ENCODE measurements at places on chromosomes 4 and X.

- DNase-seq, result no peak
Observed at GRCh38 chrX:31711166-31711565, 639.3 kb upstream of the FTHL17 start.

GRCh38 chrX:130665263-130665662 is 237.7 kb downstream of the ENOX2 start:
- no peak for DNase-seq

DNA sequence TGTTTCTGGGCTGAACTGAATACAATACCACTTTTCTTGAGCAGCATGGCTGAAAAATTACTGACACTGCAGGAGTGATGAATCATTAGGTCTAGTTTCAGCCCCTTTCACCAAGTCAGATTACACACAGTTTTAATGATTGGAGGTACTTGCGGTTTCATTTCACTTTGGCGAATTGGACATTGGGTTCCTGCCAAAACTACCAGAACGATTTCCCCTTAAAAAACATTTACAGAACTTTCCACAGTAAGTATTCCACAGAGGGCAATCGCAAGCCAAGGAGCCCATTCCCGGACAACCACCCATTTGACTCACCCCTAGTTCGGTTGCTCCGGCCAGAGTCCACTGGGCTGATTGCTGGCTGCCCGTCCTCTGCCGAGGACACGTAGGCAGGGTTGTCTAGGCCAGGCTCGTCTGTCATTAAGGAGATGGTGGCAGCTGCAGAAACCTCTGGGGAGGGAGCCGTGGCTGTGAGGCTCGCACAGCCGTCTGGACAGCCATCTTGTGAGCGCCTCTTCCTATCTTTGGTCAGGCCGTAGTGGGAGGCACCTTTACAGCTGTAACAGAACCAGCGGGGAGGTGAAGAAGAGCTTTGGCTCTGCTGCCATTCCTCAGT is 83.5 kb downstream of the LNX1 start:
- no peak for DNase-seq

GRCh38 chr4:152206646-152207377 is 329.1 kb downstream of the FBXW7 start:
- no peak for DNase-seq

- no peak for DNase-seq
Observed at GRCh38 chr4:30553706-30554105, 166.5 kb upstream of the PCDH7 start.

DNA sequence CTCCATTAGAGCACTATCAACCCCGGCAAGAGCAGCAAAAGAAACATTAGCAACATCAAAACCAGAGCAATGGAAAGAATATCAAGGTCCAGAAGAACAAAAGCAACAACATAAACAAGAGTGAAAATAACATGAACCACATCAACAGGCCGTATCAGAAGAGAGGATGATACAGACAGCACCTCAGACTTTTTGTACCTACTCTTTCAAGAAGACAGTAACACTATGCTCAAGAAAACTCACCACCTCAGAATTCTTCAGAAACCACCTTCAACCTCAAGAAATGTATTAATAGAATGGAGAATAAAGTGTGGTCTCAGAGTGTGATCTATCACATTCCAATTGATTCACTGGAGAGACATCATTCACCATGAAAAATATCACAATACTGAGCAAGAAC is 46.5 kb downstream of the VSIG4 start:
- DNase-seq, result no peak

- no peak for DNase-seq
Observed at GRCh38 chr4:28426251-28426650, 1565.6 kb downstream of the STIM2 start.

- DNase-seq, result no peak
Observed at GRCh38 chrX:148466292-148466691, 34.1 kb upstream of the AFF2 start.

- no peak for DNase-seq
Observed at GRCh38 chr4:68283714-68284113, 38.2 kb upstream of the TMPRSS11B start.

GRCh38 chrX:46694549-46694948 is 64.4 kb downstream of the SLC9A7 start:
- no peak for DNase-seq

GRCh38 chr4:22962295-22962694 is 269.6 kb downstream of the GBA3 start:
- no peak for DNase-seq

DNA sequence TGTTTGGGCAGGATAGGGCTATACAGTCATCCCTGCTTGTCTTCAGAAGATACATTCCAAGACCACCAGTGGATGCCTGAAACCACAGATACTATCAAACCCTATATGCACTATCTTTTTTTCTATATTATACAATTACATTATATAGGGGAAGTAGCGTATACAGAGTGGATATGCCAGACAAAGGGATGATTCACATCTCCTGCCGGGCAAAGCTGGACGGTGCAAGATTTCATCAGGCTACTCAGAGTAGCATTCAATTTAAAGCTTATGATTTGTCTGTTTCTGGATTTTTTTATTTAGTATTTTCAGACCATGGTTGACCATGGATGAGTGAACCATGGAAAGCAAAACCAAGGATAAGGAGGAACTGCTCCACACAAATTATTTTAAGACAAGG is 7.0 kb upstream of the AMTN start:
- DNase-seq, result no peak

- no peak for DNase-seq
Observed at GRCh38 chr4:95038791-95039190, 281.0 kb downstream of the BMPR1B start.

DNA sequence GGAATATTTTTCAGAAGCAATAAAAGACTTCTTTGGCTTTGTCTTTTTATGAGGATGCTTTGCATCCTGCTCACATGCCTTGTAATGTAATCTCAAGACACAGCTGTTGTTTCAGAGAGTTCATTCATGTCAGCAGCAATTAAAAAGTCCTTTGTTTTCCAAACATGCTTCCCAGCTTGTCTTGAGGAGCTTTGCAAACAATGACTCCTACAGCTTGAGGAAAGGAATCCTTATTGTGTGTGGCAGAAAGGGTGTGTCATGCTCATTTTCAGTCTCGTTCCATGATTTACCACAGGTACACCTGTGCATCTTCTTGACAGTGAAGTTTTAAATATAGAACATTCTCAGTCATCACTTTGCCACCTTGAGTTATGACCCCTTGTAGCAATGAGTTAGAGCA is 139.2 kb upstream of the AADAT start:
- DNase-seq, result no peak

GRCh38 chr4:6196871-6197270 is 3.5 kb downstream of the JAKMIP1 start:
- no peak for DNase-seq

- no peak for DNase-seq
Observed at GRCh38 chr4:113639326-113639725, 122.2 kb downstream of the CAMK2D start.

- DNase-seq, result no peak
Observed at GRCh38 chr4:111934314-111934713, 210.9 kb upstream of the FAM241A start.

DNA sequence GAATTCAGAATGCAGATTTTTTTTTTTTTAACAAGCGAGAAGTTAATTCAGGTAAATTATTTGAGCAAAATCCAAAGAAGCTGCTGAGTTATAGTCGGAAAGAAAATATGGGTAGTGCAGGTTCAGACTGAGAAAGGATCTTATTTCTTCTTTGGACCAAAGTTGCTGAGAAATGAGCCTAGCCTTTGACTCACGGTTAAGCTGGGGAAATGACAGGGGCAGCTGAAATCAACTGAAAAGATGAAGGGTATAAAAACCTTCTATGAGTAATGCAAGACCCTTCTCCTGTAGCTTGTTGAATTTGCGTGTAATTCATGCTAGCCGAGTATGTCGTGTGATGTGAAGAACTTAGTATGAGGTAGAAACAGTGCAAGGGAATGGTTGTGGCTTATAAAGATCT is 63.0 kb downstream of the KIAA0232 start:
- no peak for DNase-seq

- no peak for DNase-seq
Observed at GRCh38 chrX:5971300-5971699, 257.4 kb downstream of the NLGN4X start.

- DNase-seq, result no peak
Observed at GRCh38 chr4:16443504-16444088, 217.3 kb upstream of the TAPT1 start.

- DNase-seq, result no peak
Observed at GRCh38 chrX:134761788-134762187, 103.5 kb upstream of the PLAC1 start.

DNA sequence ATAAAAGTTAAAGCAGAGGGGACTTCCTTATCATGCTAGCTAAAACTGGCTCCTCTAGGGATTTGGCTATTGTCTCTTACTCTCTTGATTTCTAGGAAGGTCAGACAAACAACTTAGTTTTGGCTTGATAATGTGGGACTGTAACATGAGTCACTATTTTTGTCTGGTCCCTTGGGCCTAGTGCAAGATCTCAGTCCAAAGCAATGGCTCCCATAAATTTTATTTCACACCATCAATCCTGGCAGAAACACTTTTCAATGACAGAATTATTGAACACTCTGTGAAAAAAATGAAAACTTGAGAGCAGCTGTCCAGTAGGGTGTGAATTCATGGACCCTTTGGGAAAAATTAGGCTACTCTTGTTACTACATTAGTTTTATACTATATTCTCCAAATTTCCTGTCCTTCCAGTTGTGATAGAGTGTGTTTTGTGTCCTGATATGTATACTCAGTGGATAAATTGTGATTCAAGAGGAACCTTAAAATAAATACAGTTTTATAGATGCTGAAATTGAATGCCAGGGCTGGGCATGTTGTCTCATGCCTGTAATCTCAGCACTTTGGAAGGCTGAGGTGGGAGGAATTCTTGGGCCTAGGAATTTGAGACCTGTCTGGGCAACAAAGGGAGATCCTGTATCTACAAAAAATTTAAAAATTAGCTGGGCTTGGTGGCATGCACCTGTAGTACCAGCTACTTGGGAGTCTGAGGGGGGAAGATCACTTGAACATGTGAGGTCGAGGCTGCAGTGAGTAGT is 10.8 kb upstream of the SNCA start:
- no peak for DNase-seq

GRCh38 chr4:172975651-172976229 is 192.9 kb upstream of the GALNT7 start:
- DNase-seq, result no peak

- no peak for DNase-seq
Observed at GRCh38 chr4:119785963-119786362, 157.4 kb upstream of the PDE5A start.

DNA sequence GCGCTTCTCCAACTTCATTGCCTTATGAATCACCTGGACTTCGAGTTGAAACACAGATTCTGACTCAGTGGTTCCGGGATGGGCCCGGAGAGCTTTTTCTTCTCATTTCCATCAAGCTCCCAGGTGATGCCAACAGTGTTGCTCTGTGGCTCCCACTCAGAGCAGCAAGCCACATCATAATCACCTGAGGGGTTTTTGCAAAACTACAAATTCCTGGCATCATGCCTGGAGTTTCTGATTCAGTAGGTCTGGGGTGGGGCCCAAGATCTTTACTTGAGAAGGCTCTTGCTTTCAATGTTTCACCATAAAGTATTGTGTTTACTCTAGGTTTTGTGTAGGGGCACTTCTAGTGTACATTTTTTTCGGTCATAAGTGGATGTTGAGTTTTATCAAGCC is 7.0 kb downstream of the MTM1 start:
- peak; percentile 36 for DNase-seq

GRCh38 chr4:102321260-102321995 is 23.9 kb downstream of the SLC39A8 start:
- DNase-seq, result no peak

DNA sequence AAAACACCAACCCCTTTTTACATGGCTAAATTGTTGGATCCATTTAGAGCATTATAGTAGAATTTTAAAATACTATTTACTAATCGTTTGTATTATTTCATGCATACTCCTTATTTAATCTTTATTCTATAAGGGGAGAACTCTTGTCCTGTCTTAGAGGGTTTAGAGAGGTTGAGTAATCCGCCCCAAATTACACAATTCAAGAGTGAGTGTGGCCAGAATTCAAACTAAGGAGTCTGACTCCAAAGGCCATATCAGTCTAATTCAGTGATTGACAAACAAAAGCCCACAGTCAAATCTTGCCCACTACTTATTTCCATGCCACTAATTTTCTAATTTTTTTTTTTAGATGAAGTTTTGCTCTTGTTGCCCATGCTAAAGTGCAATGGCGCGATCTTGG is 33.7 kb upstream of the NEIL3 start:
- DNase-seq, result no peak

DNA sequence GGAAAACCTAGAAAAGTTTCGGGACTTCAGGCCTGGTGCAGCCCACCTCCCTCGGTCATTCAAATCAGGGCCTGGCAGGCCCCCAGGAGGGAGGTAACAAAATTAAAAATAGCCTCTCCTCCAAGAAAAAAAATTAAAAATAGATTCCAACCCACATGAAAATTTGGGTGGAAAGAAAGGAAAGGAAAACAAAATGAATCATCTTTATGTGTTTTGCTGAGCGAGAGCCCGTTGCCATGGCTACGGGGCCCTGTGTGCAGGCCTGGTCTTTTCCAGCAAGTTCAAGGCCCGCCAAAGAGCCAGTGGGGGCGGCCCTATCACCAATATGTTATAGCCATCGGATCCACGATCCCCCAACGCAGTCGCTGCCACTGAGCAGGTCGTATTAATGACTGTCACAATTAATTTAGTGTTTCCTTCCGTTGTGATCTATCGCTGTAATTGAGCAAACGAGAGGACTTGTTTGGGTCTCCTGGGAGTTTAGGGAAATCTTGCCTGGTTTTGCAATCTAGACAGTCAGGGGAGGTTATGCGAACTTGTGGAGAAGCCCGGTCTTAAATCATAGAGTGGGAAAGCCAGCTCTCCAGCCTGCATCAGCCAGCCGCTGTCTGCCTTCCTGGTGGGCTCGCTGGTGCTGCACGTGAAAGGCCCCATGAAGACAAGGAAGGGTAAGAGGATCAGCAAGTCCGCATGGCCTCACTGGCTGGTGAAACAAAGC is 452.4 kb downstream of the BCOR start:
- DNase-seq, result peak; percentile 10

DNA sequence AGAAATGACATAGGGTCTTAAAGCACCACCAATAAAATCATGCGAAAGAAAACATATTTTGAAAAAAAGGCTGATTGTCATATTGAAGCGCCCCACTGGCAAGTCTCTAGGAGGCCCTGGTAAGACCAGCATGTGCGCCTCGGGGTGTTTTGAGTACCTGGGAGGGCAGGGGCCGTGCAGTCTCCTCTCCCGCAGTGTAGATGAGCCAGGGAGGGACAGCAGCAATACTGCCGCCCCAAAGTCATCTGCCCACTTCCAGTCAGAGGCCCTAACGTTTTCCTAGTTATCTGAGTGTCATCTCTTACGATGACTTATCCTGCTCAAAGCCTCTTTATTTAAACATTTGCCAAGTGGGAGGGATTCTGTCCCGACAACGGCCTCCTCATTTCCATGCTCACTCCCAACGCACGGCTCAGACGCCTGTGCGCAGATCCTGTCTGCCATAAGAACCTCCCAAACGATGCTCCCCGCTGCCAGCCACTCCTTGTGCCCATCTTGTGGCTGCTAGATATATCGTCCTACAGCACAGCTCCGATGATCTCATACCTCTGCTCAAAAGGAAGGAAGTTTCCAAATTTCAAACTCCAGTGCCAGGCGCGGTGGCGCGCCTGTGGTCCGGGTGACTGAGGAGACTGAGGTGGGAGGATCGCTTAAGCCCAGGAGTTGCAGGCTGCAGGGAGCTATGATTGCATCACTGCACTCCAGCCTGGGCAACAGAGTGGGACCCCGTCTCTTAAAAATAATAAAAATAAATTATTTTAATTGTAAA is 17.2 kb upstream of the SCRG1 start:
- DNase-seq, result no peak

All from stimulated activated CD4-positive, alpha-beta T cell treated with anti-CD3 and anti-CD28 coated beads, Interleukin-12 subunit alpha, Interleukin-12 subunit beta, amount 100 ng/mL, for 4 hours (primary cell).